ENCODE measurements at places on chromosomes 1 and 21.

DNA sequence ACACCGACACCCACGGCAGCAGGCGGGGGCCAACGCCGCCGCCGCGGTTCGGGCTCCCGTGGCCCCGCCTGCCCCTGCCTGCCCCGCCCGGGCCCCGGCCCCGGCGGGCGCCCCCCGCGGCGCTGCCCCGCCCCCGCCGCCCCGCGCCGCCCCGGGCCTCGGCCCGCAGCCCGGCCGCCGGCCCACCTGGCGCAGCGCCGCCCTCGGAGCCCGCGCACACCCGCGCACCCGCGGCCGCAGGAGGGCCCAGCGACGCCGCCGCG is at the start of gene WNT3A:
WNT3A (plus strand) TSS at position 213 of the 263 bp plus-strand sequence. CDS start 131 bp downstream, outside the sequence.
- peak within 1 kb of the TSS; percentile 36 for H3K4me3 ChIP-seq
- H3K4me1 ChIP-seq, result no peaks in the 10 kb centered on the region
- no peak for DNase-seq

DNA sequence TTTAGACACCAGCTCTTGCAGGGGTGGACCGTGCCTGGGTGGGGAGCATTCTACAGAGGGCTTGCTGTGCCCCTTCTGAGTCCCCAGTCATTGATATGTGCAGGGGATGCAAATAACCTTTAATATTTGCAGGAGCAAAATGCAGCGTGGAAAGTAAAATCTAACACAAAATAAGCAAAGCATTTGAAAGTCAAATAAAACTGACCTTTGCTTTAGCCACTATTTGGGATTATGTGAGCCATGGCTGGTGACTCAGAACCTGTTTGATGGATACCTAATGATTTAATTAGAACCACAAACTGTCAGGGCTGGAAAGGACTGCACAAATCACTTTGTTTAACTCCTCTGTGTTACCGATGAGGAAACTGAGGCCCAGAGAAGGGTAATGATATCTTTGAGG is 377.5 kb downstream of the HHAT start:
- H3K4me1 ChIP-seq, result no peaks in the 10 kb centered on the region
- no peaks in the 10 kb centered on the region for H3K27me3 ChIP-seq
- no peak overlapping the region for H3K27ac ChIP-seq
- no peaks in the 10 kb centered on the region for H3K36me3 ChIP-seq
- DNase-seq, result no peak

DNA sequence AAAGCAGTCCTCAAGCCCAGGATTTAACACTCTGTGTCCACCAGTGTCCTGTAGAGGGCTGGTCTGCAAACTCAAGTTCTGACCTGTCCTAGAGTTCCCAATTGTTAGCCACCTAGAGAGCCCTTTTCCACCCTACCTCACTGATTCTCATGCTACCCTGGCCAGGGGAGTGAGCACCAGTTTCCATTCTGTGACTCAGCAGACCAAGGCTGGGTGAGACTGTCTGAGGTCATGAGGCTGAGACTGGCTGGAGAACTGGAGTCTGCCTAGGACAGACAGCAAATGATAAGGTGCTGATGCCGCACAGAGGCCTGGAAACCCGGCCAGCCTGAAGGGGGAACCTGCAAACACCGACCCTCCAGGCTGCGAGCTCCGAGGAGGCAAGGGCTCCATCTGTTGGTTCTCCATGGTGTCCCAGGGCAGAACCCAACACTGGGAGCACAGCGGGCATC is 13.7 kb downstream of the GLIS1 start:
- H3K4me1 ChIP-seq, result no peaks in the 10 kb centered on the region
- H3K27me3 ChIP-seq, result no peaks in the 10 kb centered on the region
- no peak overlapping the region for H3K4me3 ChIP-seq

DNA sequence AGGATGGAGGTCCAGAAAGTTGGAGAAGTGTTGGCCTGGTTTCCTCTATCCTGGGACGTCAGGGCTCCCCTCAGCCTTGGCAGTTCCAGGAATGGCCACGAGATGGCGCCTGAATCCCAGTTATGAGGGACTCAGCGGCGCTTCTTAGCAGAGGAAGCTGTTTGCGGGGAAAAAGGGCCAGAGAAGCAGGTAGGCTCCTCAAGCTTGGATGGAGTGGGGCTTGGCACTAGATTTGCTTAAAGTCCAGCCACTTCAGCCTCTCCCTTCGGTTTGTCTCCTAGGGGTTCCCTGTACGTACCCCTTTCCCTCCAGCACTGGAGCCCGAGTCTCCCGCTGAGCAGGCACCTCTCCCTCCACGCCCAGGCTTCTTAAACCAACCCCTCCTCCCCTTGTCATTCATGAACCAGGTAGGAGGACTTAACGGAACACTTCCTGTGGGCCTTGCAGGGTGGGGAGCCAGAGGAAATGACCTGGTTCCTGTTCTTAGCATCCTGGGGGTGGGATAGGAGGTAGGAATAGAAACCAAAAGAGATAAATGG is 32.0 kb upstream of the TENT5B start:
- peaks cover 5% of the 10 kb centered on the region for H3K4me1 ChIP-seq
- no peak overlapping the region for H3K4me3 ChIP-seq
- H3K36me3 ChIP-seq, result no peaks in the 10 kb centered on the region

GRCh38 chr21:43333298-43334062 is 93.5 kb downstream of the SIK1 start:
- H3K36me3 ChIP-seq, result no peaks in the 10 kb centered on the region
- no peak for DNase-seq
- peak overlapping the region; percentile 26 for H3K4me3 ChIP-seq

DNA sequence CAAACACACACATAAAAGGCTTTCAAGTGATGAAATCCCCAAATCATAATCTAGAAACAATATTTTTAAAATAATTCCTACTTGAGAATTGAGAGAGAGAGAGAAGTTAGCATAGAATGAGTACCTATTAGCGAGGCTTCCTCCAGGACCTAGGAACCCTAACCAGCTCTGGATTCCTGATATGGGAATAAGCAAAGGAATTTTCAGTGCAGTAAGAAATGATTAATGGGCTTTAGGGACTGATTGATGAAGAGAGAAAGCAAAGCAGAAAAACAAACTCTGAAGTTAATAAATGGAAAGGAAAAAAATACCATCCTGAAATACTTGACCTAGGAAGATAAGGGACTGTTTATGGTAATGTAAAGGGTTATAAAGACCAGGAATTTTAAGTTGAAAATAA is 60.6 kb downstream of the WARS2 start:
- DNase-seq, result no peak
- no peaks in the 10 kb centered on the region for H3K36me3 ChIP-seq
- no peak overlapping the region for H3K27ac ChIP-seq
- H3K27me3 ChIP-seq, result no peaks in the 10 kb centered on the region
- H3K4me3 ChIP-seq, result no peak overlapping the region

All from Panc1 (cell line).